Naive thymus-derived CD4-positive, alpha-beta T cell (primary cell): ENCODE measurements at places on chromosomes 11 and 22. TPM values are rescaled to one million over a fixed set of nuclear protein-coding genes. Genes with fewer than 3 reads are reported as not detected.

DNA sequence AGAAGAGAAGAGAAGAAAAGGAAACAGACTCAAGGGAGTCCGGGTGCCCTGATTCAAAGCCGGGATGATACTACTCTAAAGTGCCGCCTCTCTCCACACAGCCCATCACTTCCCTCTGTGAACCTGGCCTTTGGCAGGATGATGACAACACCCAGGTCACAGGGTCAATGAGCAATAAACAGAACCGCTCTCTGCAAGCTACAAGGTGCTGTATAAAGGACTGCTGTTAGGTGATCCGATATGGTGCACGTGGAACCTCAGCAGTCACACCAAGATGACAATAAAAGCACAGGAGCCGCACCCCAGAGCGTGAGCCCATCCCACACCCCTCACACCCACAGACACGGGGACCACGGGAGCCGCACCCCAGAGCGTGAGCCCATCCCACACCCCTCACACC lies 10.7 kb downstream of the TTLL1 start:
- no peak for DNase-seq

- DNase-seq, result no peak
Observed at GRCh38 chr11:47928426-47928825, 51.9 kb upstream of the PTPRJ start.

GRCh38 chr22:49588739-49589138 lies 238.9 kb downstream of the BRD1 start:
- DNase-seq, result no peak

- DNase-seq, result no peak
Observed at GRCh38 chr22:19943082-19944026, 1.7 kb upstream of the TXNRD2 start.

DNA sequence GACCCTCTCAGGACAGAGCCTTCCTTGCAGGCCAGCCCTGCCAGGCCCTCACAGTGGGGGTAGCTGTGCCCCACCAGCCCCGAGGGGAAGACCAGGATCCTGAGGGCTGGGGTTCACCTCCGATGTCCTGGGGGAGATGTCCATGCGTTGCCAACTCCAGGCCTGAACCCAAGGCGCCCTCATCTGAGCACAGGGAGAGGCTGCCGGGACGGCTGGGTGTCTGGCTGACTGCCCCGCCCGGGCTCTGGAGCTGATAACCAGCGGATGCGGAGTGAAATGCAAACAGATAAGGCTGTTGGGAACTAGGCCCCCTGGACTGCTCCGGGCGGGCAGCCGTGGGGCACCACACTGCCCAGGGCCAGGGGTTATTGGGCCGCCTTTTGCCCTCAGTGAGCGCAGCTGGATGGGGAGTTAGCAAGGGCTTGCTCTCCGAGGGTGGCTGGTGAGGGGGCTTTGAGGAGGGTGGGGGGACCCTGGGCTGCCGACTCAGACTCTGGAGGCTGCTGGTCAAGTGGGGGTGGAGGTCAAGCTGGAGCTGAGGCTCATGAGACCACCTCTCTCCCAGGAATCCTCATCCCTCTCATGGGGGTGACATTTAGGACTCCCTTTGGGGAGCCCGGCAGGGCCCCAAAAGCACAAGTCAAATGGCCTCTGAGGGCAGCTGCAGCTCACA lies 5.6 kb upstream of the MUC6 start:
- DNase-seq, result no peak

DNA sequence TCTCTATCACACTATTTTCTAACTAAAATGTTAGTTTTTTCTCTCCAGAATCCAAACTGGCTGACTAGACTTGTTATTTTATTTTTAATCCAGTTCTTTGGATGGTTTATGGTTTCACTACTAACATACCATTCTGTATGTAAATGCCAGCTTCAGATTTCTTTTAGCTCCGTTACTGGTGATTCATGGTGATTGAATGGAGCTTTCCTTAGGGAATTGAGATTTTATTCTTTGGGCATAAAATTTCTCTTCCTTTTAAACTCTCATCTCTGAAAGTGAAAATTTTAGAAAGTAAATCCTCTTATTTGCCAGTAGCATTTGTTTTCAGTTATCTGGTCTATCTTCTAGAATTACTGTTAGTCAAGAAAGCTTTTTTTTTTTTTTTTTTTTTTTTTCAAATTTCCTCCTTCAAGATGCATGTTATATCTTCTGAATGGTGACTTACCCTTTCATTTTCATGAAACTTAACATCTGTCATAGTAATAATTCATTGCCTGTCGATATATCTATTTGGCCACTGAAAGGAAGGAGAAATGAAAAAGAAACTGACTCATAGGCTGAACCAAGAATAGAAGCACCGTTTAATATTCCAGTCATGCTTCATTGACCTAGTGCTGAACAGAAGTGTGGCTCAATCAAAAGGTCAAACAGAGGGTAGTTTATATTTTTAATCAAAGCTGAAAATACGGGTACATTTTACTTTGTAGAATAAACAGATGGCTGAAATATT lies 6.4 kb downstream of the ENDOD1 start:
- DNase-seq, result no peak

DNA sequence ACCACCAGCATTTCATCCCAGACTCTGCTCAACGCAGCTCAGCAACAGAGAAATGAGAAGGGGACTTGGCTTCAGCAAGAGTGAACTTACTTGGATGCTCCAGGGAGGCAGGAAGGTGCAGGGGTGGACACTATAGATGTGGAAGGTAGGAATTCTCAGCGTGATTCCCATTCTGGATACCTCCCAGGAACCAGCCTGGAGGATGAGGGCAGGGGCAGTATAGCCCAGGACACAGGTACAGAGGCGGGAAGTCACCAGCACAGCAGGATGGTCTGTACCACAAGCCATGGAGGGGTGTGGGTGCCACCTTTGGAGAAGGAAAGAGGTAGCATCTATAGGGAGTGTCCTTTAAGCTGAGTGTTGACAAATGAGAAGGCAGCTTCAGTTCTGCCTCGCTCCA lies 1275.2 kb downstream of the TBC1D22A start:
- DNase-seq, result no peak

- DNase-seq, result no peak
Observed at GRCh38 chr11:27348340-27348873, 14.6 kb downstream of the CCDC34 start.

DNA sequence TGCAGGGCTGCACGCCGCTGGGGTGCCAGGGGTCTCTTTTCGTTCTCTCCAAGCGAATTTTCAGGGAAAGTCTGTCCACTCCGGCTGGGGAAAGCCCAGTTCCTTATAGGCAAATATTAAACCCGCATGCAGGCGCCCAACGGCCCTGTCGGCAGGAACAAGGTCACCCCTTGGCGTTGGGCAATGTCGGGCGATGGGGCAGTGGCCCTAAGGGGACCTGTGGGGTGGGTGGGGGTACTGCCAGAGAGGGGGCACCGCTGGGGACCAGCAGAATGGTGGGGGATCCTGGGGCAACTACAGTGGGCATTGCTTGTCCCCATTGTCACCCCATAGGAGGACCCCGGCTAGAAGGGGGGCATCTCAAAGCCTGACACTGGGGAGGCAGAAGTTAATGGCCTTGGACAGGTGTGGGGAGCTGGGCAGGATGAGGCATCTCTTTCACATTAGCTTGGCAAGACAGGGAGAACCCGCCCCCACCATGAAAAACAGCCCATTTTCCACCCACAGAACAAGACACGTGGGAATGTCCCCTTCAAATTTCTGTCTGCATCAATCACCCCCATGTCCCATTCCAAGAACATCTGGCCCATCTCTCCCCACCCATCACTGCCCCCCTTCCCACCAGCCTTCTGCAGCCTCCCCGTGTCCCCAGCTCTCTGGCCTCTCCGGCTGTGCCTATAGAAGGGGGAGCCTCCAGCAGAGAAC lies 5.5 kb upstream of the IGF2 start:
- DNase-seq, result no peak

DNA sequence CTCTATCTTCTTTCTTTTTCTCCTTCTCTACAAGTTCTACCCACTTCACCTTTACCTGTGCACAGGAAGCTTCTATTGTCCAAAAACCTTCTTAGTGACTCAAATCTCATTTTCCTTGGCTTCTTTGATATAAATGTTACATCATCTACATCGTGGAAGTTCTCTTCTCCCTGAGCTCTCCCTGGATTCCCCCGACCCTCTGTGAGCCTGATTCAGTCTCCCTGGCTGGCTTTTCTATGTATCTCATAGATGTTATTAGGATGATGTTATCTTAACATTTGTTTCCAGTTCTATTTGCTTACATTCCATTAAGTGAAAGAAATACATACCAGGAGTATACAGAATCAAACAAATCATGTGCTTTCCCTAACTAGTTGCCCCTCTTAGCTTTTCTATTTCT lies 235.8 kb upstream of the PITPNB start:
- DNase-seq, result no peak

- DNase-seq, result peak; percentile 40
Observed at GRCh38 chr22:39932918-39933649, 27.1 kb upstream of the TMA7B start.

DNA sequence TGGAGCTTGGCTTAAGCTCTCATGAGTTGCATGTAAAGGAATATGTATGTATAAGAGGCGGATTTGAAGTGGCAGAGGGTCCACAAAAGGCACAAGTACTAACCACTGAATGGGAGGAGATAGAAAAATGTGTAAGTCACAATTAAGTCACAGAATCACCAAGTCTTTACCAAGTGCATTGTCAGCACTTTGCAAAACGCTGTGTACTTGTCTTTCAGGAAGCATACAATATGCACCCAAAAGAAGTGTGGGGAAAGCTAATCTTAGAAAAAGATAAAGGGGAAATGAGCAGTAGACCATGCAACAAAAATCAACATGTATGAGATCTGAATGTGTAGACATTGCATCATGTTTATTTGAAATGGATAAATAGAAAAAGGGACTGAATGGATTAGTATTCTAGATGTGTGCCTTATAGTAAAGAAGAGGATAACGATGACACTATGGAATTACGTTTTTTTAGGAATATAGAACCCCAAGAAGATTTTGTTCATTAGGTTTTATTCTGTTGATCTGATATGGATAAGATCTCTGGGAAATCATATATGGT lies 4.5 kb downstream of the CNTF start:
- DNase-seq, result no peak

DNA sequence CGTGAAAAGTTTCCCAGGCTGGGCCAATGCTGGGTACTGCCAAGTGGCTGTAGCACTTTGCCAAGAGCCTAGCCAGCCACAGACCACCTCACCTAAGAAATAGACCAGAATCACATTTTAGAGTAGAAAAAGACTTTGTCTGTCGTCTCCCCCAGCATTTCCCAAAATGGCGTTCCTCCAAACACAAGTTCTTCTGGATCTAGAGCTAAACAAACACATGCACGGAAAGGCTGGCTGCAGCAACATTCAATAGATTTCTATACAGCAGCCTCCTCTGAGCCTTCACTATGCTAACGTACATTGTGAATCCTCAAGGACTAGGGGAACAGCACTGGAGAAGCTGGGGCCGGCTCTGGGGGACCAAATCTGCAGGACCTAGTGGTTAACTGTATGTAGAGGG lies 65.0 kb downstream of the EFCAB6 start:
- no peak for DNase-seq

OR10D3 gene
- total RNA-seq, result not detected

CSNK2A3 gene
- total RNA-seq, result 0.46 and 1.0 TPM in 2 replicates
